Breast epithelium (tissue), 4 donors: ENCODE measurements at places on chromosomes 5 and 9.
A peak's percentile ranks its signal among the peaks of the same experiment; 100 is the strongest.

DNA sequence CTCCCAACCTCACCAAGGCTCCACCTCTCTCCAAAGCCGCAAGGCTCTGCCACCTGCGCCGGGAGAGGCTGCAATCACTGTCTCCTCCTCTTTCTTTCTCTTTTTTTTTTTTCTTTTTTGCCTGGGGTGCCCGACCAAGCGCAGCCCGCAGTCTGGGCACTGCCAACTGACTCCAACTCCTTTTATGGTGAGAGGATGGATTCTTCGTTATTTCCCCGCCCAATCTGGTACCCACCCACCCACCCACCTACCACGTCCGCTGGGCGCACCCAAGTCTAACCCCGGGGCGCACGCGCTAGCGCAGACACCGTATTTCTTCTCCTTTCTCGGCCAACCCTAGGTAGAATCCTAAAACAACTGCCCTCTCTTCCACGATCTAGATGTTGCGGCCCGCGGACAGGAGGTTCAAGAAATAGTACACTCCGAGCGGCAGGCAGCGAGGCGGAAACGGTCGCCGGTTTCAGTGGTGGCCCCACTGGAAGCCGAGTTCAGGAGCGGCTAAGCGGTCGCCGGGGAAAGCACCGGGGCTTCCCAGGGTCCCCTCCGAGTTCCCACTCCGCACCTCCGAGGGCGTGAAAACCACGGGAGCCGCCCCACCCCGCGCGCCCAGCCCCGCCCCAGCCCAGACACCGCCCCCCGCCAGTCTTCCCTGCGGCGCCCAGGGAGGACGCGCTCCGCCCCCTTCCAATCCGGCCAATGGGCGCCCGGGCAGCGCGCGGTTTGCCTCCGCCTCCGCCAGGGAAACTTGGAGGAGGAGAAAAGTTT is 385 bp upstream of the PTGER4 start:
- DNase-seq, result peak; percentile 92
- H3K27ac ChIP-seq, result peak overlapping the region; percentile 95
- H3K4me3 ChIP-seq, result peak overlapping the region; percentile 90
- H3K27me3 ChIP-seq, result no peaks in the 10 kb centered on the region

DNA sequence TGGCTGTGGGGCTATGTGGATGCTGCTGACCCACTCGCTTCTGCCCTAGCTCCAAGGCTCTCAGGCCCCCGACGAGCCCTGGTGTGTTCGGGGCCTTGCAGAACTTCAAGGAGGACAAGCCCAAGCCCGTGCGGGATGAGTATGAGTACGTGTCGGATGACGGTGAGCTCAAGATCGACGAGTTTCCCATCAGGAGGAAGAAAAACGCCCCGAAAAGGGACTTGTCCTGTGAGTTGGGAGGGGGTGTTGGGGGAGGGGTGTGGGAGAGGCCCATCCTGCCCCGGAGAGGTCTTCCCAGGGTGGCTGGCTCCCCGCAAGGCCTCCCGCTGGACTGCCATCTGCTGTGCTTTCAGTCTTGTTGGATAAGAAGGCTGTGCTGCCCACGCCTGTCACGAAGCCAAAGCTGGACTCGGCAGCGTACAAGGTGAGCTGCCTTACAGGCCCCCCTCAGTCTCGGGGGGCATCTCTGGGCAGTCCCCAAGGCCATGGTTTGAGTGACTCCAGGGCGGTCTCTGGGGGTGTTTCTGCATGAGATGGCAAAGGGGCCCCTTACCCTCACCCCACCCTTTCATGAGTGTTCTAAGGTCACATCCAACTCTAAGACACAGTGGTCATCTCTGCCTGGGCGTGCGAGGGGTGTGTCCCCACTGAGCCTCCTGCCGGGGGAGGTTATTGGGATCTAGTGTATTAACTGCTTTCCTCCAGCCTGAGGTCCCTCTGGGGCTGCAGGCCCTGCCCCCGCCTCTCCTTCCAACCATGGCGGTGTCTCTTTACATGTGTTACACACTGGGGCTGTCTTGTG is 89.5 kb downstream of the PHF2 start:
- no peaks in the 10 kb centered on the region for H3K36me3 ChIP-seq
- DNase-seq, result peak; percentile 45
- no peaks in the 10 kb centered on the region for H3K27me3 ChIP-seq
- no peak overlapping the region for H3K27ac ChIP-seq

GRCh38 chr9:21265421-21266189 is 25.8 kb upstream of the IFNA14 start:
- no peaks in the 10 kb centered on the region for H3K27me3 ChIP-seq
- H3K27ac ChIP-seq, result no peak overlapping the region
- peaks cover 5% of the 10 kb centered on the region for H3K4me1 ChIP-seq
- DNase-seq, result no peak

DNA sequence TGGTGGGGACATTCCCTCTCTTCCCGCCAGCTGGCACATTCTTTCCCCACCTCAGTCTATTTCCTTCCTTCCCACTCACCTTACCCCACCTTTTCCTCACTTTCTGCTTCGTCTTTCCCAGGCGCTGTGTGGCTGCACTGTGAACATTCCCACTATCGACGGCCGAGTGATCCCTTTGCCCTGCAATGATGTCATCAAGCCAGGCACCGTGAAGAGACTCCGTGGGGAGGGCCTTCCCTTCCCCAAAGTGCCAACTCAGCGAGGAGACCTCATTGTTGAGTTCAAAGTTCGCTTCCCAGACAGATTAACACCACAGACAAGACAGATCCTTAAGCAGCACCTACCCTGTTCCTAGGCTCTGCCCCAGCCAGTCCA is 7.3 kb downstream of the DNAJB5 start:
- no peak overlapping the region for H3K27ac ChIP-seq
- no peaks in the 10 kb centered on the region for H3K36me3 ChIP-seq
- H3K27me3 ChIP-seq, result no peaks in the 10 kb centered on the region
- H3K4me3 ChIP-seq, result no peak overlapping the region

DNA sequence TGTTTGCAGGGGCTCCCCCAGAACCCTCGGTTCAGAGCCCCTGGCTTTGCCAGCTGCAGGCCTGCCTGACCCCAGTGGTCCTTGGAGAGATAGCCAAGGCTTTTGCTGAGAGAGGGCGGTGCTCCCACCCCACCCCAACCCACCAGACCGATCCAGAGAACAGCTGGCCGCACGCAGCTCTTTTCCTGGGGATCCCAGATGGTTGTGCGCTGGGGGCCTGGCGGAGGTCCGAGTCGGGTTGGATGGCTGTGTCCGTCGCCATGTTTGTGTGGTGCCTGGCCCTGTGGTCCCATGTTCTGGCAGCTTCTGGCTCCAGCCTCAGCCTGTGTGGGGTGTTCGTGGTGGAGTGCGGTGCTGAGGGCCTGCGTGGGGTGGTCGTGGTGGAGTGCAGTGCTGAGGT is 97.5 kb downstream of the RXRA start:
- H3K4me1 ChIP-seq, result no peaks in the 10 kb centered on the region
- no peak overlapping the region for H3K4me3 ChIP-seq
- no peaks in the 10 kb centered on the region for H3K27me3 ChIP-seq
- no peaks in the 10 kb centered on the region for H3K36me3 ChIP-seq
- no peak for DNase-seq
- no peak overlapping the region for H3K27ac ChIP-seq

- H3K36me3 ChIP-seq, result no peaks in the 10 kb centered on the region
- no peak overlapping the region for H3K4me3 ChIP-seq
- H3K4me1 ChIP-seq, result no peaks in the 10 kb centered on the region
- no peak overlapping the region for H3K27ac ChIP-seq
- DNase-seq, result peak; percentile 68
These were observed 211.6 kb downstream of the MSX2 start for GRCh38 chr5:174935854-174936474.

DNA sequence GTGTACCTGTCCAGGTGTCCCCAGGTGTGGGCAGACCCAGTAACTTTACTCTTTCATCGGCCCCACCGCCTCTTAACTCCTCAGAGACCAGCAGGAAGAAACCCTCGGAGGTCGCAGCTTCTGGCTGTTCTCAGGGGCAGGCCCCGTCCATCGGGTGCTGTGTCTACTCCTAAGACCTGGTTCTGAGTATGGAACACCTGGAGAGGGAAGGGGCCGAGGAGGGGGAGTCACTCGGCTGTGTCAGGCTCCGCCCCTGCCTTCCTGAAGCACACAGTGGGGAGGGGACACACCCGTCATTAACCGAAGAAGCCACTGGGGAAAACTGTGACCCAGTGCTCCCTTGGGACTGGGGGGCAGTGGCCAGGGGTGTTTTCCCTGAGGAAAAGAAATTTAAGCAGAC is 22.3 kb downstream of the NTNG2 start:
- no peaks in the 10 kb centered on the region for H3K4me1 ChIP-seq
- H3K4me3 ChIP-seq, result no peak overlapping the region
- H3K27ac ChIP-seq, result no peak overlapping the region
- peaks cover 20% of the 10 kb centered on the region for H3K27me3 ChIP-seq
- no peak for DNase-seq
- H3K36me3 ChIP-seq, result no peaks in the 10 kb centered on the region

GRCh38 chr5:53983568-53984460 is 326.6 kb downstream of the ARL15 start:
- H3K27me3 ChIP-seq, result no peaks in the 10 kb centered on the region
- no peak overlapping the region for H3K27ac ChIP-seq
- no peak for DNase-seq
- no peaks in the 10 kb centered on the region for H3K36me3 ChIP-seq
- H3K4me3 ChIP-seq, result no peak overlapping the region

DNA sequence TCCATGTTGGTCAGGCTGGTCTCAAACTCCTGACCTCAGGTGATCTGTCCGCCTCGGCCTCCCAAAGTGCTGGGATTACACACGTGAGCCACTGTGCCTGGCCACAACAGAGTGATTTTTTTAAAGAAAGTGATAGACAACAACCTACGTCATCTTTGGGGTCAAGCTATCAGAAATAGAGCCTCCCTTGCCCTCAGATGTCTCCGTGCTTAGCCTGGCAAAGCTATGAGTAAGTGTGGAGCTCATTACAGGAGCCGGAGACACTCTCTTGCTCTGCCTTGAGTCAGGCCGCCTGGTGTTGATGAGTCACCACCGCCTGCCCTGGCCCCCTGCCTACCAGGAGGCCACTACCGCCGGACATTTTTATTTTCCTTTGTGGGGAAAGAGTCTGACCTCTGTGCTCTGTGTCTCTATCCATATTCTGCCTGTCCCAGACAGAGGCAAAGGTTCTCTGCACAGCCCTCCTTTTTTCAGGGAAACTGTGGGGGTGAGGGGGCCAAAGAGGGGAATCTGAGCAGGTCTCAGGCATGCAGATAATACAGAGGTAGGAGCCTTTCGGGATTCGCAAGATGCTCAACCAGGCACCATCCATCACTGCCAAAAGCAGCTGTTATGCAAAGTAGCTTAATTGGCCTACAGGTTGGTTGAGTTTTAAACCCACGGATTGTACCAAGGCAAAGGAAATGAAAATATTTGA is 123.7 kb upstream of the CPEB4 start:
- H3K4me3 ChIP-seq, result no peak overlapping the region
- no peaks in the 10 kb centered on the region for H3K4me1 ChIP-seq
- DNase-seq, result peak; percentile 77
- peak overlapping the region; percentile 68 for H3K27ac ChIP-seq
- H3K36me3 ChIP-seq, result no peaks in the 10 kb centered on the region
